ENCODE measurements at places on chromosomes 12 and 14. TPM values are rescaled to one million over a fixed set of nuclear protein-coding genes. Genes with fewer than 3 reads are reported as not detected.

- no peak for DNase-seq
These were observed 29.4 kb downstream of the PLEKHG7 start for GRCh38 chr12:92732216-92732615.

GRCh38 chr12:30754383-30754749 is 385 bp downstream of the CAPRIN2 start:
- no peak for DNase-seq

DNA sequence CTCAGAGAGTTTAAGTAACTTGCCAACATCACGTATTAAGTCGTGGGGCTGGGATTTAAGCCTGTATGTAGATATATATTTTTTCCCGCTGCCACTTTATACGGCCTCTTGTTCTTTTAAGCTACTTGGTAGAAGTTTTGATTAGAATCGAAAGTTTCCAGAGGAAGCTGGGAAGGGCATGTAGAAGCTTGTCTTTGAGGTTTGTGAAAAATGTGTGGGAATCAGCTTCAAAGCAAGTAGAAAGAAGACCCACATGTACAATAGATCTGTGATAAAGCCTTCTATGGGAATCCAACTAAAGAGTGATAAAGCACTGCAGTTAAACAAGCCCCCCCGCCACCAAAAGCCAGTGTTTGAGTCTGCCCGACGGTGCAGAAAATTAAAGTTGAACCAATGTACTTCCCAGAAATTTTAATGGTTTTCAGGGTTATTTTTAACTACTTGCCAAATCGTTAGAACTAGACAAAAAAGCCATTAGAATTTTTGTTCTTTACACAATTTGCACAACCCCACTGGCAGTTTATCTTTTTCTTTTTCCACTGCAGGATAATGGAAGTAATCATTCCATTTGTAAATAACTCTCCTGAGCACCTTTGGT is 25.5 kb downstream of the SERPINA11 start:
- no peak for DNase-seq

- DNase-seq, result no peak
These were observed 600 bp downstream of the PNN start for GRCh38 chr14:39175445-39176262.

GRCh38 chr12:52033446-52034140 is 17.6 kb upstream of the NR4A1 start:
- no peak for DNase-seq

DNA sequence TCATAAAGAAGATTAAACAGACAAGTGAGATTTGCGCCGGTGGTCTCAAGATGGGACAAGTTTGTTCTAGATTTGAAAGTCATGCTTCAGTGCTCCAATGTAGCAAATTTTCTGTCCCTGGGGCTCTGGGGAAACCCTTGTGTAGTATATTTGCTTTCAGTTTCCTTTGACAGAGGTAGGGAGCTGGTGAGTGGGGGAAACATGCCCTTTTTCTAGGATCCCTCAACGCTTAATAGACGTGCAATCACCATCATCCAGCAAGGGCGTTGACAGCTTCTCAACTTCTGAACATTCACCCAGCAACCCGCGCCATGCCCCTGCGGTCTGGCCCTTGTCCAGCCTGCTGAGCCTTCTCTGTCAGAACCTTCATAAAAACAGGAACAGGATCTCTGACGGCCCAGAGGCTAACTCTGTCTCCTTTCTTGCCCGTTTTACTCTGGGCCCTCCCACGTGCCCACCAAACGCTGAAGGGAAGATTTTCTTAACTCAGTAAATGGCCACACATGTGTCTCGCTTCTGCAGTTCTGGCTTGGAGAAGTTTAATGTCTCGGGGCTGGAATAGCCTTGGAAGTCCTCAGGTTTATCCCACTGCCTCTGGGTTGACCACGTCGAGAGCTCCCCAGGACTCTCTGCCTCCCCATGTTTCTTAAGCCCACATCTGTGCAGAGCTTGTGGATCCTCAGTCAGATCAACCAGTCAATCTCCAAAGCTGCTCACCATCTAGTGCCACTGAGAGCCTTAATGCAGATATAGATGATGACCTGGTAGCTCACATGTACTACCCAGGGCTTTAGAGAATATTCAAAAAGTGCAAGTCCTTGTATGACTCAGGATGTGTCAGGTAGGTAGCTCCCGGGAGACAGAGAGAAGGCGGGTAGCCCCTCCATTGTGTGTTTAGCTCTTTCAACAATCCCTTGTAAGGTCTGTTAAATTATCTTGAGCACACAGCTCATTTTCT is 58.1 kb upstream of the CCND2 start:
- DNase-seq, result peak; percentile 73

DNA sequence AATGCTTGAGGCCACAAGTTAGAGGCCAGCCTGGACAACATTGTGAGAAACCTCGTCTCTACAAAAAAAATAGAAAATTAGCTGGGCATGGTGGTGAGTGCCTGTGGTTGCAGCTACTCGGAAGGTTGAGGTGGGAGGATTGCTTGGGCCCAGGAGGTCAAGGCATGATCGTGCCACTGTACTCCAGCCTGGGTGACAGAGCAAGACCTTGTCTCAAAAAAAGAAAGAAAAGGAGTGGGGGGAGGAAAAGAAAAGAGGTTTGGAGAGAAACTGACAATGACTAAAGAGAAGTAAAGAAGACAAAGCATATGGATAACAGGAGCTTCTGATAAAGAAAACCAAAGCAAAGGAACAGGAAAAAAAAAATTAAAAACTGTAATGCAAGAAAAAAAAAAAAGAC is 37.4 kb upstream of the SELPLG start:
- no peak for DNase-seq

DNA sequence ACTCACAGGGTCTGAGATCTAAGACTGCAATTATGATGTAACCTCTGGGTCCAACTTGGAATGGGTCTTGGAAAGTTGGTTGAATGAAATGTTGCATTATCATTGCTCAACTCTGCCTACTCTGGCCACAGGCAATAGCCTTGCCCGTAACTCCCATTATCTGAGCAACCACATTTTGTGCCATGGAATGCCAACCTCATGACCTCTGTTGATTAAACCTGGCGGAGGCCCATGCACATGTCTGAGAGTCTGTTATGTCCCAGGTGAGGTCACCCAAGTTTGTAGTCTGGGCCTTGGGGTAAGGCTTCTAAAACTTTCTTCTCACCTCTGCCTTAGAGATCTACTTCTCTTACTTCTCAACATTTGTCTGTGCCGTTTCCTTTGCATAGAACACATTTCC is 140.9 kb downstream of the TBX5 start:
- DNase-seq, result no peak

DNA sequence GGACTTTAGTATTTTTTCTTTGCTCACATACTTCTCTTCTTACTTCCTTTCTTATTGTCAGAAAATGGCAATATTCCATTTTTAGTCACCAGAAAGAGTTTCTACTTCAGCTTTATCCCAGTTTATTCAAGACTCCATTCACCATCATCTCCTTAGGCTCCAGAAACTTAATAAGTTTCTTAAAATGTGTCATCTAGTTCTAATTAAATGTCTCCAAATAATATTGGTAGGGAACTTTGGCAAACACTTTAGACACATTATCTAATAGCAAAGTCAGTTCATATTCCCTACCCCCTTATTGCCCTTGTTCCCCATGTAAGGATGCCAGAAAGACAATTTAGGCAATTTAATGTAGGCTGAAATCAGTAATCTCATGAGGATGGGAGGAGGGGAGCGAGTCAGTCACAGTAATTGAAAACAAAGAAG is 15.1 kb downstream of the EPYC start:
- no peak for DNase-seq

DNA sequence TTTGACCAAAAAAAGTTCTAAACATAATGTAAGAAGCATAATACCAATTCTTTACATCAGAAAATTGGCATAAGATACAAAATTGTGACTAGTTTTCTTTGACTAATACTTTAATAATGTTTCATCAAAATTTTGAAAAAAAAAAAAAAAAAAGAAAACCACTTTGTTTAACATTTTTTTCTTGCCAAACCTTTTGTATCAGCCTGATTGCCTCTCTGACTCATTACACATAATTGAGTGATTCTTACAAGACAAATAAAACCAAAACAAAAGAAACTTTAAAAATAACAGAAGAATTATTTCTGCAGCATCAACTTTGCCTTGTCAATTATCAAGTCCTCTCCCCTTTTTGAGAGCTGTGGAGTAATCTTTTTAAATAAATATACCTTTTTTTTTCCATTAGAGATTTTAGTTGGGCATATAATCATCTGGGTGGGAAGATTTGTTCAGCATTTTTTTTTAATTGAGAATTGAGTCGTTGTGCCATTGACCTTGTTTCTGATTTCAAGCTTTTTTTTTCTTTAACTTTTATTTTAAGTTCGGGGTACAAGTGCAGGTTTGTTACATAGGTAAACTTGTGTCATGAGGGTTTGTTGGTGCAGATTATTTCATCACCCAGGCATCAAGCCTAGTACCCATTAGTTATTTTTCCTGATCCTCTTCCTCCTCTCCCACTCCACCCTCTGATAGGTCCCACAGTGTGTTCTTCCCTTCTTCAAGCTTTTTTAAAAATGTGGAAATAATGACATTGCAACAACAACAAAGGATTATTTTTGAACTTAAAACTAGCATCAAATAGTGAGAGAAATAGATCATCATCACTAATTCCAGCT is 45.8 kb upstream of the HMGA2 start:
- DNase-seq, result no peak

DNA sequence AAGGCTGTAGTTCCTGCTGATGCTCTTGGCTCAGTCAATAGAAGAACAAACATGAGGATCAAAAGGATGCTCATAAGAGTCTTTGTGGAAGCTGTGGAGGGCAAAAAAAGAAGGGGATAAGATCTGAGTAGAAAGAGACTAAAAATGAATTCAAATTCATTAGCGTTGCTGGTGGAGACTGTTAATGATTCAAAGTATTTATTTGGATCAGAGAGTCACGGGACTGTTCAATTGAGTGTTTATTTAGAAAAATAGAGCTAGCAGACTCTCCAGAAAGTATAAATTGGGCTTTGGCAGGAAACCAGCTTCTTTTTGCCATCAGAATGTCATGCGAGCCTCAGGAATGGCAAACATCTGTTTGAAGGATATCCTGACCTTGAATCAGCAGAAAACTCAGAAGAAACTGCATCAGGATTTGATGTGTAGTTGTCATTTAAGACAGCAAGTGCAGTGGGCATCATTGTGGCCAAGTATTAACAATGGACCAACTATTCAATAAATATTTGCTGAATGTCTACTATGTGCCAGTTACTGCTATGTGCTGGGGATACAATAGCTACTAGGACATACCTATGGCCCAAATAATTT is 126.4 kb downstream of the TBC1D30 start:
- DNase-seq, result no peak

GRCh38 chr12:56010111-56010570 is 10.7 kb upstream of the IKZF4 start:
- no peak for DNase-seq

- DNase-seq, result no peak
These were observed 176.3 kb downstream of the ESR2 start for GRCh38 chr14:64117671-64118402.

DNA sequence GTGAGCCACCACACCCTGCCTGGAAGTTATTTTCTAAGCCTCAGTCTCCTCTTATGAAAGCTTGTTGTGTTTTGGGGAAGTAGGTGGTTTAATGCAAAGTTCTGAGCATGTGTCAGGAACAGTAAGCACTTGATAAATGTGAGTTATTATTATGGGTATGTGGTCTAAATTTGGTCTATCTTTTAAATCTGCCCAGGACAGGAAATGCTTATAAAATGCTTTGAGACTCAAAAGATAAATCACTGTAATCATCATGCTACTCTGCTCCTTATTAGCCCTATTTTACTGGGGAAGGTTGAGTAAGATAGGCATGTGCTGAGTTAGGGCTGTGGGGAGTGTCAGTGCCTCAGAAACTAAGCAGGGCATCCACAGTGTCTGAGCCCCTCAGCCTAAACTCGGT is 13.1 kb upstream of the SRSF5 start:
- DNase-seq, result no peak

SYNDIG1L gene
- total RNA-seq, result 0.22 TPM

CLEC12A gene
- 0.41 TPM for total RNA-seq

TMEM132D gene
- total RNA-seq, result 0.12 TPM

MTA1 gene
- 79.7 TPM for total RNA-seq

TMED8 gene
- 15.6 TPM for total RNA-seq

EID3 gene
- total RNA-seq, result 3.9 TPM

HOXC6 gene
- 0.32 TPM for total RNA-seq
